ENCODE measurements at places on chromosomes 7 and 10. TPM values are rescaled to one million over a fixed set of nuclear protein-coding genes. Genes with fewer than 3 reads are reported as not detected.

GRCh38 chr7:107898997-107899594 lies 8.1 kb downstream of the DLD start:
- H3K27me3 ChIP-seq: no peaks in the 10 kb centered on the region
- H3K4me3 ChIP-seq: no peak overlapping the region
- H3K27ac ChIP-seq: no peak overlapping the region
- H3K4me1 ChIP-seq: peaks cover 80% of the 10 kb centered on the region

DNA sequence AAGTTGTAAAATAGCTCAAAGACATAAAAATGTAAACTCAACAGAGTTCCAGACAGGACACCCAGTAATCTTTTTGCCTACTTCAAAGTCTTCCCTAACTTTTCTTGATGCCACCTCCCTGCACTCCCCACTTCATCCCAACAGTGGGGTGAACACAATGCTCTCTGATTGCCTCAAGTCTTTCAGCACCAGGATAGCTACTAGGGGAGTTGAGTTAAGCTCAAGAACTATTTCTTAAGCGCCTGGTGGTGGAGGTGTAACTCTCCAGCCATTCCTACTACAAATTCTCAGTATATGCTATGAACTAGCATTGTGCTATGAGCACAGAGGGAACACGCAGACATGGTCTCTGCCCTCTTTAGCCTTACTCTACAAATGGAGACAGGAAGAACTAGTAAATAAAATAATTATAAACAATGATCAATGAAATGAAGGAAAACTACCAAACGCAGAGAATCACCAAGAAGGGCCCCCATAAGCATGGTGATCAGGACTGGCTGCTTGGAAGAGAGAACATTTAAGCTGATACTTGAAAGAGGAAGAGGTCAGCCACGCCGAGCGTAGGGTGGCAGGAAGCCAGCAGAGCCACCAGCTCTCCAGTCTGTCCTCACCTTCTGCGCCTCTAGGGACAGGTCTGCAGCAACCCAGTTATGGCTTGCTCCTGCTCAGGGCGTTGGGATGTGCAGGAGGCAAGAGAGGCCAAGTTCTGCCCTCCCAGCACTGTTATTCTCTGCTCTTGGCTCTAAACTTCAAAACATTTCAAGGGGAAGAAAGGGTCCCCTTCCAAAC lies 16.7 kb upstream of the FRA10AC1 start:
- no peaks in the 10 kb centered on the region for H3K4me1 ChIP-seq
- H3K27ac ChIP-seq: no peak overlapping the region
- H3K4me3 ChIP-seq: no peak overlapping the region
- H3K36me3 ChIP-seq: no peaks in the 10 kb centered on the region
- H3K27me3 ChIP-seq: peaks cover 6% of the 10 kb centered on the region

The PSMC2 gene
- total RNA-seq: 114 TPM

The FGF8 gene
- not detected for total RNA-seq

The ATE1 gene
- total RNA-seq: 27.8 TPM

The FAM25C gene
- total RNA-seq: not detected

DNA sequence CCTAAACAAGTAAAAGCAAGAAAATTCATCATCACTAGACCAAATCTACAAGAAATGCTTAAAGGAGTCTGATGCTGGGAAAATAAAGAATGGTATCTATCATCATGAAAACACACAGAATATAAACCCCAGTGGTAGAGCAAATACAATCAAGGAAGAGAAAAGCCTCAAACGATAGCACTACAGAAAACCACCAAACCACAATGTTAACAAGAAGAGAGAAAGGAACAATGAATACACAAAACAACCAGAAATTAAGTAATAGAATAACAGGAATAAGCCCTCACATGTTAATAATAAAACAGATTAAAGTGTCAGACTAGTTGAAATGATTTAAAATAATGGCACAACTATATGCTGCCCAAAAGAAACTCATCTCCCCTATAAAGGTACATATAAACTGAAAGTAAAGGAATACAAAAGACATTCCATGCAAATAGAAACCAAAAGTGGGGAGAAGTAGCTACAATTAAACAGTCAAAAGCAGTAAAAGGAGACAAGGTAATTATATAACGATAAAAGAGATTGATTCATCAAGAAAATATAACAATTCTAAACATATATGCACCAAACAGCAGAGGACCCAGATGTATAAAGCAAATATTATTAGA lies 77.3 kb downstream of the JMJD1C start:
- no peaks in the 10 kb centered on the region for H3K27me3 ChIP-seq
- no peak overlapping the region for H3K4me3 ChIP-seq
- peaks cover 9% of the 10 kb centered on the region for H3K4me1 ChIP-seq
- no peak for DNase-seq
- H3K36me3 ChIP-seq: no peaks in the 10 kb centered on the region

DNA sequence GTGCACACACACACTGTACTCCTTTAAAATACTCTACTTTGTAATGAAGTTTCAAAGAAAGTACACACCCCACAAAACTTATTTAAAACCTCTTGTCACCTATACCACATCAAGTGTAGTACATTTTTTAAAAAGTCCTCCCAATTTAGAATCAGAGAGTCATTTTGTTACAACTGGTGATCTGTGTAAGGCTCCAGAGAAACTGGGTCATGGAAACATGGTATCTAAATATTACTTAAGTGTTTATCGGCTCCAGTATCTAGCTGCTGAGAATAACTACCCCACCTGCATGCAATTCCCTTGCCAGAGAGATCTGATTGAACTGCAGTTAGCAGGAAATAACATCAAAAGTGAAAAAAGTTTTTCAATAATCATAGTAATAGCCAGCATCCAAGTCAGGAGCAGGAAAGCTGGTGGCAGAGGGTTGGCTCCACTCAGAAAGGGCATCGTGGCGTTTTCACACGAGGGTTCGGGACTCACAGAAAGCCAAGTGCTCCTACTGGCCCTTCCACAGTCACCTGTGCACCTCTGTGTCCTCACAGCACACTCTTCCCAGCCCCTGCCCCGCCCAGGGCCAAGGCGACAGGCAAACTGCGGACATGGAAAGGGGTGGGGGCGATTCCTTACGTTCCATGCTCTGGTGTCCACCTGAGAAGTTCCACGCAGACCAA lies 6.5 kb downstream of the RGS10 start:
- no peak for DNase-seq
- peaks cover 87% of the 10 kb centered on the region for H3K4me1 ChIP-seq
- no peaks in the 10 kb centered on the region for H3K36me3 ChIP-seq
- no peaks in the 10 kb centered on the region for H3K27me3 ChIP-seq

GRCh38 chr7:78412216-78412858 lies 613.8 kb downstream of the PHTF2 start:
- no peaks in the 10 kb centered on the region for H3K36me3 ChIP-seq
- H3K27ac ChIP-seq: no peak overlapping the region
- no peak overlapping the region for H3K4me3 ChIP-seq
- no peaks in the 10 kb centered on the region for H3K4me1 ChIP-seq
- DNase-seq: no peak
- H3K27me3 ChIP-seq: no peaks in the 10 kb centered on the region

DNA sequence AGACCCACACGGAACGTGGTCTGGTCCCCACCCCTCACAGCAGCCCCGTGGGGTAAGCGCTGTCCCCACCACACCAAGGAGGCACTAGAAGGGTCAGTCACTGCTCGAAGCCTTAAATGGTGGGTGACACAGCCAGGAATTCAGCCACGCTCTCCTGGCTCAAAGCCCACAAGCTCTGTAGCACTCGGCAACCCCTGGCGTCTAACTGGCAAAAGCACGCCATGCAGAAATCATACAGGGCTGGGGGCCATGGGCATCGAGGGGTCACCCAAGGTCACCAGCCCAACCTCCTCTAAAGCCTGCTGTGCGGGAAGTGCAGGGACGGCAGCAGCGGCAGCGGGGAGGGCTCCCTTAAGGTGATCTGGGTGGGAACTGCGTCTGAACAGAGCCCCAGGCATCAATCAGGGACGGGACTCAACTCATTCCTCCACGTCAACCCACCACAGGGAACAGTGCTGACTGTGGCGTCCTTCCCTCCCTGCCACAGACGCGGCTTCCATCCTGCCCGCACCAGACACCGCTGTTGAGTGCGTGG lies 7.8 kb downstream of the GPER1 start:
- H3K4me1 ChIP-seq: peaks cover 21% of the 10 kb centered on the region
- DNase-seq: no peak
- H3K27ac ChIP-seq: peak overlapping the region; percentile 50

The CCDC3 gene
- 79.1 TPM for total RNA-seq

DNA sequence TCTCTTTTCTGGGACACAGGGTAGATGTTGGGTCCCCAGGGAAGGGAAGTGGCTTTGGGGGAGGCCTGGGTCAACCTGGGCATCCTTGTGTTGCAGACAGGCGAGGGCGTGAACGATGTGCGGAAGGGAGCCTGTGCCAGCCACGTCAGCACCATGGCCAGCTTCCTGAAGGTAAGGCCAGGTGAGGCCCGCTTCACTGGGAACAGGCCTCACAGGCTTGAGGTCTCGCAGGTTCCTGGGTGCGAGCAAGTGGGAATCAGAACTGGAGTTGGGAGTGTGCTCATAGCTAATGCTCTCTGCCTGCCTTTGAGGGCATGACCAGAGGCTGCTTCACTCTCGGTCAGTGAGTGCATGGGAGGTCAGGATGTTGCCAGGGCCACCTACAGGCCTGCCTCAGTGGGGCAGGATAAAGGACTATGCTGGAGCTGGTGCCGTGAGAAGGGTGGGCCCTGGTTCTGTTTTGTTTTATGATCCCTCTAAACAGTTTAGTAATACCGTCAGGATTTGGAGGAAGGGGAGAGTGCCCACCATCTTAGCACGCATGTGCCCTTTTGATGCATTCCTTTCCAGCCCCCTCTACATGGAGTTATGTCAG lies 8.4 kb downstream of the DBNL start:
- H3K27ac ChIP-seq: no peak overlapping the region
- no peaks in the 10 kb centered on the region for H3K27me3 ChIP-seq
- DNase-seq: no peak
- peaks cover 41% of the 10 kb centered on the region for H3K4me1 ChIP-seq

The EPO gene
- total RNA-seq: not detected

GRCh38 chr7:69411466-69411865 lies 186.8 kb upstream of the AUTS2 start:
- H3K27ac ChIP-seq: no peak overlapping the region
- no peak for DNase-seq
- H3K27me3 ChIP-seq: no peaks in the 10 kb centered on the region
- H3K4me1 ChIP-seq: no peaks in the 10 kb centered on the region

DNA sequence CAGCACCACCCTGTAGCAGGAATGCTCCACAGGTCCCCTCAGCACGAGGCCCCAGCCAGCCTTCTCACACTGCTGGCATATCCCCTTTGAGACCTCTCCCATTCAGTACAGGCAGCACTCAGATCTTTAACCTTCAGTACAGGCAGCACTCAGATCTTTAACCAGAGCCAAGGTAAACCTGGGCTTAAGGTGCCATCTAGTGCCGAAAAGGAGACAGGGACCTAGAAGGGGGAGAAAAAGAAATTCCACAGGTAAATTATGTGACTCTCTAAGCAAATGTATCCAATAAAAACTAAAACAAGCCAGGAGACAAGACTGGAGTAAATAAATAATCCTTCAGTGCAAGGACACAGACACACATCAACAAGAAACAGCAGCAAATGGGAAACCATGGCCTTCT lies 358.6 kb downstream of the PTPRN2 start:
- no peak for DNase-seq
- H3K27me3 ChIP-seq: no peaks in the 10 kb centered on the region
- no peaks in the 10 kb centered on the region for H3K36me3 ChIP-seq
- no peaks in the 10 kb centered on the region for H3K4me1 ChIP-seq
- H3K27ac ChIP-seq: no peak overlapping the region

The TFR2 gene
- total RNA-seq: 0.17 TPM

DNA sequence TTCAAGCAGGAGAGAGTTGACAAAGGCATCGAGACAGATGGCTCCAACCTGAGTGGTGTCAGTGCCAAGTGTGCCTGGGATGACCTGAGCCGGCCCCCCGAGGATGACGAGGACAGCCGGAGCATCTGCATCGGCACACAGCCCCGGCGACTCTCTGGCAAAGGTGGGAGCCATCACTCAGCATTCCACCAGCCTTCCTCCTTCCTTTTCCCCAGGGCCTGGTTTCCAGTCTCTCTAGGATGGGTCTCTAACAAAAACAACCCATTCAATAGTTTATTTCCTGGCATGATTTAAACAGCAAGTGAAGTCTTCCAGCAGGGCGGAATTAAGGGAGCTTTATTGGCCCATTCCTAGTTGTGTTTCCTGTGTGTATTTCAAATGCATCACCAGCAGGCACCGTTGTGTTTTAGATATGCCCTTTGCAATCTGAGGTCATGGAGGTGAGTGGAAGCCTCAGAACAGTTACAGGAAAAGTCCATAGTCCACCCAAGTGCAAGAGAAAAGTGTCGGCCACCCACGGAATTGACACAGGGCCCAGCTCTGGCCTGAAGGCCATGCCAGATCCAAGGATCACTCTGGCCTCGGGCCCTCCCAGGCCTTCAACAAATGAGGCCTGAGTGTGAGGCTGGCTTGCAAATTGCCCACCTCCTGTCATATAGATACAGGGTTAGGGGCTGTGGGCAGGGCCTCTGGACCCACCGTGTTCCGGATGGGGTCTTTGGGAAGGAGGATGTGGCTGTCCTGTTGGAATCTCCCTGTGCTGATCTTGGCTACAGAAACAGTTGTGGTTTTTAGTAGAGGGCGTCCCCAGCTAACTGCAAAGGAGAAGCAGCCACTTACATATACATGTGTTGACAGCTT lies 46.9 kb upstream of the TRIM8 start:
- no peaks in the 10 kb centered on the region for H3K27me3 ChIP-seq
- H3K4me1 ChIP-seq: peaks cover 70% of the 10 kb centered on the region
- DNase-seq: no peak
- H3K27ac ChIP-seq: peak overlapping the region; percentile 51
- peaks cover 38% of the 10 kb centered on the region for H3K36me3 ChIP-seq

- no peaks in the 10 kb centered on the region for H3K36me3 ChIP-seq
- no peak overlapping the region for H3K4me3 ChIP-seq
- DNase-seq: no peak
- no peak overlapping the region for H3K27ac ChIP-seq
Observed at GRCh38 chr10:24483701-24484100, 240.0 kb downstream of the ARHGAP21 start.

DNA sequence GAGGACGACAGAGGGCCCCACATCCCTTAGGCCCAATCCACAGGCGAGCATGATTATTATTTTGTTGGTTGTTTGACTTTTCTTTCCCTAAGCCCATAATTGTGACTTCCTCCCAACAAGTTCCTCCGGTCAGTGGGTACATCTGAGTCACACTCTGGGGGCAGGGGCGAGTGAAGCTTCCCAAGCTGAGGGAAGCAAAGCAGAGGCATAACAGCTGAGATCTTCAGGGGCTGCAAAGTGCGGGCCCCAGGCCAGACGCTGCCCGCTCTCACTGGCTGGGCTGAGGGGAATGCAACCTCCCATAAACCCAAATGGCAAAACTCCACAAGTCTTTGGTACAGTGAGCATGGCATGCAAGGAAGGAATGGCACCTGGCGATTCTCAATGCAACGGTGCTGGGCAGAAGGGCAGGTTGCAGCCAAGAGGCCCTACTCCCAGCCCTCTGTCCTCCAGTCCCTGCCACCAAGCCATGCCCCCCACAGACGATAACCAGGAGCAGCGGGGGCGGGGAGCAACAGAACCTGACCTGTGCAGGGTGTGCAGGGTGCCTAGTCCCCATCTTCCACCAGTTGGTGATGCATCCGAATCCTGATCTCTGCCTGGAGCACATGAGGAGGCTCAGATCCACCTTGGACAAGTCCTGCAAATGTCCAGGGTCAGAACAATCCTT lies 25.3 kb downstream of the TNS3 start:
- H3K36me3 ChIP-seq: no peaks in the 10 kb centered on the region
- no peaks in the 10 kb centered on the region for H3K27me3 ChIP-seq
- H3K4me1 ChIP-seq: peaks cover 34% of the 10 kb centered on the region
- DNase-seq: no peak

All from esophagus muscularis mucosa (tissue), 4 donors.